ENCODE measurements at places on chromosomes 12 and 14.

GRCh38 chr14:104552738-104553125 lies 26.8 kb upstream of the C14orf180 start:
- peak; percentile 47 for DNase-seq
- H3K27ac ChIP-seq = no peak overlapping the region

- no peaks in the 10 kb centered on the region for H3K27me3 ChIP-seq
- no peak overlapping the region for H3K4me3 ChIP-seq
- no peaks in the 10 kb centered on the region for H3K4me1 ChIP-seq
- H3K27ac ChIP-seq = no peak overlapping the region
- DNase-seq = no peak
- no peaks in the 10 kb centered on the region for H3K36me3 ChIP-seq
Observed at GRCh38 chr14:85402569-85403162, 127.3 kb upstream of the FLRT2 start.

GRCh38 chr14:32006263-32007110 lies 70.6 kb upstream of the ARHGAP5 start:
- H3K27me3 ChIP-seq = no peaks in the 10 kb centered on the region
- no peaks in the 10 kb centered on the region for H3K36me3 ChIP-seq
- no peaks in the 10 kb centered on the region for H3K4me1 ChIP-seq
- no peak for DNase-seq

GRCh38 chr12:93163260-93164036 lies 214.3 kb upstream of the NUDT4 start:
- H3K27me3 ChIP-seq = no peaks in the 10 kb centered on the region
- peaks cover 49% of the 10 kb centered on the region for H3K4me1 ChIP-seq
- no peak overlapping the region for H3K4me3 ChIP-seq
- no peak for DNase-seq

DNA sequence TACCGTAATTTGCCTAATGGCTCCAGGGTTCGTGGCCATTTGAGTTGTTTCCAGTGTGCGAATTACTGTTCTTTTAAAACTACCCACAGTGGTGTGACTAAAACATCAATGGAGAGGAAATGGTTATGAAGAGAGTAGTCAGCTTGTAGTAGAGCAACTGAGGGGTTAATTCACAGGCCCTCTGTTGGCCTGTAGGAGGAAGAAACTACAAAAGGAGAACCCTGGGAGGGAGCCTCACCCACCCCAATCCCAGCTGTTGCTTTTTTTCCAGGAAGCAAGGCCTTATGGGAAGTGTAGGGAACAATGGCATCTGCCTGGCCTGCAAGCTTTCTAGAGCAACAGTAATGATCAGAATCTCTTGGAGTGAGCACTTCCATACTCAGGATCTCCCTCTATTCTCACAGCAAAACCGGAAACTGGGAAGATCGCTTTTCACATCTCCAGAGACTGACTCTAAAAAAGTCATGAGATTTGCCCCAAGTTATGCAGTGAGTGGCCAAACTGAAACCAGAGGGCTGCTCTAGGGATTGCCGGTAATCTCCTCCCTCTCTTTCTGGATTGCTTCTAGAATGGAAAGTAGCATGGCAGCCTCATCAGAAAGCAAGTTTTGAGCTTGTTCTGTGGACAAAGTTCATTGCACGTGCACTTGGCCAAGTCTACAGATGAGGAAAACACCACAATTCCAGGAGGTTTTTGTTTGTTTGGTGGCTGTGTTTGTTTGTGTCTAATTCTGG lies 125.3 kb upstream of the PWP1 start:
- no peaks in the 10 kb centered on the region for H3K36me3 ChIP-seq
- no peak overlapping the region for H3K27ac ChIP-seq
- H3K4me3 ChIP-seq = no peak overlapping the region
- H3K4me1 ChIP-seq = no peaks in the 10 kb centered on the region
- no peak for DNase-seq

DNA sequence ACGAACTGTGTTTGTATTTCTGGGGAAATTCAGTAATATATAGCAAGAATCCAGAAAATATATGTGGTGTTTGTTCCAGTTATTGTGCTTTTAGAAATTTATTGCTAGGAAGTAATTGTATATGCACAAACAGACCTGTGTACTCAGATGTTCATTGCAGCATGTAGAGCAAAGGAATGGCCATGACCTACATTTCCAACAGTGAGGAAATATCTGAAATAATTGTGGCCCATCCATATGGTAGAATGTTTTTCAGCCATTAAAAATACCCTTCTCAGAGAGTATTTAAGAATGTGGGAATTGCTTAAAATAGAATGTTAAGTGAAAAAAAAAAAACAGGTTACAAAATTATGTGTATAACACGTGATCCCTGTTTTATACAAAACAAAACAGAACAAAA lies 77.3 kb downstream of the TMX1 start:
- H3K27ac ChIP-seq = no peak overlapping the region
- no peaks in the 10 kb centered on the region for H3K36me3 ChIP-seq
- DNase-seq = no peak
- H3K27me3 ChIP-seq = no peaks in the 10 kb centered on the region
- no peaks in the 10 kb centered on the region for H3K4me1 ChIP-seq
- no peak overlapping the region for H3K4me3 ChIP-seq

DNA sequence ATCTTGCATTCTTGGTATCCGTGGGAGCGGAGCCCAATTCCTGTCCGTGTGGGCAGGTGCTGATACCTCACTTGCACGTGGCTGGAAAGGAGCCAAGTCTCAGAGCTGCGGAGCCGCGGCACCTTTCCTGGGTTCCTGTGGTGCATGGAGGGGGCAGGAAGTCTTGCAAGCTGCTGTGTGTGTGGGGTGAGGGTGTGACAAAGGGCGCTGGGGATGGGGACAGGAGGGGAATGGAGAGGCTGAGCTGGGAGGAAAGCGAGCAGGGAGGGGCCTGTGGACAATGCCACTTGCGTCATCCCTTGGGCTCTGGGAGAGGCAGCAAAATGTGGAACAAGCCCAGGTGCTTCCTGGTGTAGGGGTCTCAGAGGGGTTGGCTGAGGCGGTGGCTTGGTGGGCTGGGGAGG lies 86.7 kb downstream of the CALM1 start:
- H3K4me3 ChIP-seq = no peak overlapping the region
- no peak overlapping the region for H3K27ac ChIP-seq
- DNase-seq = peak; percentile 68
- H3K4me1 ChIP-seq = peaks cover 9% of the 10 kb centered on the region

GRCh38 chr12:89932954-89933353 lies 224.3 kb upstream of the ATP2B1 start:
- no peak overlapping the region for H3K27ac ChIP-seq
- no peaks in the 10 kb centered on the region for H3K27me3 ChIP-seq
- H3K4me3 ChIP-seq = no peak overlapping the region

GRCh38 chr12:120132863-120133385 lies 16.4 kb upstream of the RAB35 start:
- H3K4me1 ChIP-seq = no peaks in the 10 kb centered on the region
- H3K27ac ChIP-seq = no peak overlapping the region
- H3K4me3 ChIP-seq = no peak overlapping the region
- H3K36me3 ChIP-seq = peaks cover 100% of the 10 kb centered on the region
- DNase-seq = no peak
- no peaks in the 10 kb centered on the region for H3K27me3 ChIP-seq

Data from spleen (tissue), 13 donors.